ENCODE measurements at places on chromosomes 5 and 9.

DNA sequence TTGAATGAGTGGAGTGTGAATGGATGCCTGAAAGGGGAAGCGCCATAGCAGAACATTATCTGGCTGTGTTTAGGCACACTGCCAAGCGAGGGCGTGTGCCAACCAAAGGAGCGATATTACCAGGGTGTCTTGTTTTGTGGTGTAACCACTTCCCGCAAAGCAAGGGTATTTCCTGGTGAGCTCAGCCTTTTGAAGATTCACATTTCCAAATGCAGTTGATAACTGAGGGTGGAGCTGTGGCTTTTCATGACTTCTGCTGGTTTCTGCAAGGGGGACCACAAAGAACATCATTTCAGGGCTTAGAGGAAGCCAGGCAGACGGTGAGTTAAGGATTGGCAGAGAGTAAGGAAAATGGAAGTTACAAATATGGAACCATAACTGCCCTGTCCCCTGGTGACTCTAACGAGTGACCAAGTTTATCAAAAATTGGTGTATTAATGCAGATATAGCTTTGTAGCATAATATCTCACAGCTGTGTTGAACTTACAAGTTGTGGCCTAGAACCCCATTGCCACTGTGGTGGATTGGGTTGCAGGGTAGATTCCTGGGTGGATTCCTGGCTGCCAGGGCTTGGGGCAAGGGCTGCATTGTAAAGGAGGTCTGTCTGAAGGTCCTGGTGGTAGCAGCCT lies 71.4 kb downstream of the RALGPS1 start:
- peak; percentile 97 for DNase-seq

DNA sequence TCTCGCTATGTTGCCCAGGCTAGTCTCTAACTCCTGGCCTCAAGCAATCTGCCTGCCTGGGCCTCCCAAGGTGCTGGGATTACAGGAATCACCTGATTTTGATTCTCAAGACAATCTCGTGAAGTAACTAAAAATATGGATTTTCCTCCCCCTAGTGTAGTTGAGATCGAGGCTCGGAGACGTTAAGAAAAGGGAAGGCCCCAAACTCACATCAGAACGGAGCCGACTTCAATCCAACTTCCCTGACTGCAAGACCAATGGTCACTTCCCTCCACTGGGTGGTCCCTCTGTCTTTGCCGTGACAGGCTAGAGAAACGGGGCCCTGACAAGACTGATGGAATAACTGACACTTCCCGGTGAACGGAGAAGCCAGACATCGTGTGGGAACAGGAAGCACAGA lies 28.3 kb downstream of the BARHL1 start:
- DNase-seq: no peak

DNA sequence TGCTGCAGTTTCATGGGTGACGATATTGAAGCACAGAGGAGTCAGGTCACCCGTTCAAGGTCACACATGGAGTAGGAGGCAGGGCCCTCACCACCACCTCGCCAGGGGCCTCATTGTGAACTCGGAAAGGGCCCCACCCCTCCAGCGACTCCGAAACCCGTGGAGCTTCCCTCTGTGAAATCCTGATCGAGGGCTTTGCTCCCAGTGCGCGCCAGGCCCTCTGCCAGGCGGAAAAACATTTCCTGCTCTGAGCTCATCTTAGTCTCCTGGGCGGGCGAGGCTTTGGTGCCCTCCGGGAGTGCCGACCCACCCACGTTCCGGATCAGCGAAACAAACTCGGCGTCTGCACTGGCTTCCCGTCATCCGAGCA lies 75.0 kb upstream of the FCN1 start:
- no peak for DNase-seq

GRCh38 chr5:43601454-43602260 lies 1.3 kb upstream of the NNT start:
- peak; percentile 23 for DNase-seq

- no peak for DNase-seq
Measured at GRCh38 chr5:73821003-73821402, 195.0 kb downstream of the ARHGEF28 start.

GRCh38 chr5:173717959-173718358 lies 101.5 kb upstream of the BOD1 start:
- DNase-seq: no peak

Measured in activated CD4-positive, alpha-beta T cell treated with anti-CD3 and anti-CD28 coated beads, Interleukin-10, Interleukin-2, amounts not matched to agents 100 ng/mL and 50 ng/mL, durations not matched to agents 16 hours and 8 hours (primary cell).